NCI-H146 (cell line): ENCODE measurements at places on chromosomes 6 and 20.

GRCh38 chr6:35036828-35037663 is 104.1 kb downstream of the TCP11 start:
- DNase-seq: no peak

DNA sequence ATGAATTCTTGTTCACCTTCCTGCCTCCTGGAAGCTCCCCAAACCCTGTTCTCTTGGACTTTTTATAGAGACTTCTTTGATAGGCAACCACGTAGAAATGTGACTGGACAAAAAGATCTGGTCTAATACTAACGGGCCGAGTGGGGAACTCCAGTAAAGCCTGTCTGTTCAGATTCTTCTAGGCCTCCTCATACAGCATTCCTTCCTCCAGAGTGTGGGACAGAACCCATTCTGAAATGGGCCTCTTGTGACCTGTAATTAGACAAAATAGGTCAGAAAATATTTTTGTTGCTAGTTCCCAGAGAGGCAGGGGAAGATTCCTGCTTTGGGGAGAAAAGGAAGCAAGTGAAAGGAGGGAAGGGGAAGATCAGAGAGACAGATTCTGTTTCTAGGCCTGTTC is 374.3 kb downstream of the CDH26 start:
- DNase-seq: no peak

DNA sequence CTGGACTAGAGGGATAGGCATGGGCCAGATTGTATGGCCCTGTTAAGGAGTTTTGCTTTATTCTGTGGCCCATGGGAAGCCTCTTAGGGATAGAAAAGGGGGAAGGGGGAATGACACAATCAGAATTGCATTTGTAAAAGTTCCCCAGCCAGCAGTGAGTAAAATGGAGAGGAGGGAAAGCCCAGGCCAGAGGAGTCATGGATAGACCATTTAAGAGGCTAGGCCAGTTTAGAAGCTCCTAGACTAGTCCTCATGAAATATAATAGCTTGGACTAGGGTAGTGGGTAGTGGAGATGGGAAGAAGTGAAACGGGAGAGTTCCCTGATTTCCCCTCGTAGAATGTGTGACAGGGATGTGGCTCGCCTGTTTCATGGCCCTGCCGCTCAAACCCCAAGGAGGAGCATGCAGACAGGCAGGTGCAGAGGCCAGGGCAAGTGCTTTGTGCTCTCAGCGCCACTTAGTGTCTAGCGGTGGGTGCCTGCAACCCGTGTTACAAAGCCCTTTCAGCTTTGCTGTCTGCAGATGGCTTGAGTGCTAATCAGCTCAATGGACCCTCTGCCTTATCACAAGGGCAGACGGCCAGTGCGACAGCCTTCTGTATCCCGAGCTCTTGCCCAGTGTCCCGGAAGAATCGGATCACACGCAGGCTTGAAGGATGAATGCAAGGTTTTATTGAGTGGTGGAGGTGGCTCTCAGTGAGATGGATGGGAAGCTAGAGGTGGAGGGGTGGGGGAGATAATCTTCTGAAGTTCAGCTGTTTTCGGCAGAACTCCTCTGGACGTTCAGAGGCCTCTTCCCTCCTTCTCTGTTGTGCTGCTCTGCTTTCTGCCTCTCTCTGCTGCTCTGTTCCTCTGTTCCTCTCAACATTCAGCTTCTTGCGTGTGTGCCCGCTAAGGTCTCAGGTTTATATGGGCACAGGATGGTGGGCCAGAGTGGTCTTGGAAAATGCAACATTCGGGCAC is 141.1 kb downstream of the CEP57L1 start:
- DNase-seq: peak; percentile 87

DNA sequence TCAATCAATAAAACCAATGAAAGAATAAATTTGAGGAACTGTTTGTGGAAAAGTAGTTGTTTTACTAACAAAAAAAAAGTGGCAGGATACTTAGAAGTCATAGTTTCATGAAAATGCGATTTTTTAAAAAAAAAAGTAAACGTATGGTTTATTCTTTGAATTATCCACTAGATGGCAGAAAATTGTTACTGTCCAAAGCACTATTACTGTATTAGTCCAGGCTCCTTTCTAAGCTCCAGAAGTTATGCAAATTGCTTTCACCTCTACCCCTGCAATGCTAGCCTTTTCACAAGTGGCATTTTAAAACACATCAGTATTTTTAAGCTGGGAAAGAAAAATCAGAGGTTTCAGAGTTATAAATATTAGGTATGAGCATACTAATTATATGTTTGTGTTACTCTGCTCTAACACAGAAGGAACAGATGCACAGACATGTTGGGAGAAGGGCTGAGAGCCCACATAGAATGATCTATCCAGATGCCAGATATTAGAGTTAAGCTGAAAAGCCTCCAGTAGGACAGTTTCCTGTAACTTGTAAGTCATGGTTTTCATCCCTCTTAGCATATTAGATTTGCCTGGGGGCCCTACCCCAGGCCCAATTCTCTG is 63.9 kb downstream of the FHL5 start:
- peak; percentile 48 for DNase-seq

GRCh38 chr6:157762636-157763035 is 60.4 kb upstream of the SNX9 start:
- no peak for DNase-seq

- DNase-seq: no peak
Measured at GRCh38 chr6:64504503-64504902, 868.9 kb downstream of the PHF3 start.

GRCh38 chr20:48538058-48538825 is 289.6 kb downstream of the PREX1 start:
- no peak for DNase-seq

GRCh38 chr6:69349771-69350170 is 447.0 kb downstream of the LMBRD1 start:
- DNase-seq: no peak

DNA sequence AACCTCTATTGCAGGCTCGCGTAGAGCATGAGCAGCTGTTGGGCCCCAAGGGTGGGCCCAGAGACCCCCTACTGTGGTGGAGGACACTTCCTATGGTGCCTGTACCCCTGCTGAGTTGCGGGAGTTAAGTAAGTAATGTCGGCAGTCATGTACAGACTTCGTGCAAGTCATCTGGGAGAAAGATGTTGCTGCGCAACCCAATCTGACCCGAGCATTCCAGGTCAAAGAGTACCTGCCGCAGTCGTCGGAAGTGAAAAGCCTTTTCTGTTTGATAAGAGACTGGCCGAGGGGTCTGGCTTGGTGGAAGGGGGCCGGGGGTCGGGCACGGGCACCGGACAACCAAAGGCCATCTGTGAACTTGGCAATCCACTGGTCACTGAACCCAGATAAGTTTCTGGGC is 44.3 kb downstream of the OR2B6 start:
- DNase-seq: no peak
